ENCODE measurements at places on chromosomes 16 and 17. TPM values are rescaled to one million over a fixed set of nuclear protein-coding genes. Genes with fewer than 3 reads are reported as not detected.

The NKD1 gene
- 0.18 TPM for total RNA-seq

The GDPD3 gene
- total RNA-seq = 2.5 TPM

The EZH1 gene
- total RNA-seq = 17.7 TPM

The ZFPM1 gene
- 3.9 TPM for total RNA-seq

The RAMP2 gene
- 1.1 TPM for total RNA-seq

The CEMP1 gene
- total RNA-seq = not detected

The UNK gene
- 32.1 TPM for total RNA-seq

The CA7 gene
- total RNA-seq = not detected

The CCL4 gene
- 0.51 TPM for total RNA-seq

The C16orf46 gene
- 1.2 TPM for total RNA-seq

The SRCIN1 gene
- total RNA-seq = 12.8 TPM

The KIAA0753 gene
- 13.0 TPM for total RNA-seq

The IL32 gene
- 17.1 TPM for total RNA-seq

The SULT1A4 gene
- 1.2 TPM for total RNA-seq

The TRAP1 gene
- total RNA-seq = 137 TPM

The TMEM238L gene
- not detected for total RNA-seq

The SLC52A1 gene
- total RNA-seq = 0.54 TPM

The FBRS gene
- 103 TPM for total RNA-seq

The DNASE1L2 gene
- 4.4 TPM for total RNA-seq

The SNX20 gene
- 0.10 TPM for total RNA-seq

The SLC5A10 gene
- not detected for total RNA-seq

The MYH1 gene
- not detected for total RNA-seq

The SCIMP gene
- not detected for total RNA-seq

The TGFB1I1 gene
- 32.5 TPM for total RNA-seq

The ERN2 gene
- total RNA-seq = not detected

The ARL5C gene
- not detected for total RNA-seq

The SNX11 gene
- total RNA-seq = 28.1 TPM

The TOP2A gene
- 230 TPM for total RNA-seq

The ARHGAP44 gene
- total RNA-seq = 0.80 TPM

The FA2H gene
- 0.15 TPM for total RNA-seq

The HS3ST3A1 gene
- total RNA-seq = 0.31 TPM

The SLC2A4 gene
- total RNA-seq = 0.31 TPM

The CSF3 gene
- not detected for total RNA-seq

The TMEM235 gene
- not detected for total RNA-seq

The TMEM11 gene
- 23.4 TPM for total RNA-seq

The BRIP1 gene
- 9.4 TPM for total RNA-seq

The IL17C gene
- total RNA-seq = not detected

The C1QTNF8 gene
- total RNA-seq = 0.39 TPM

The NMT1 gene
- total RNA-seq = 105 TPM

The WNT9B gene
- not detected for total RNA-seq

The KDM6B gene
- total RNA-seq = 19.9 TPM

The IGF2BP1 gene
- total RNA-seq = 109 TPM

The NUDT21 gene
- total RNA-seq = 97.6 TPM

The CA4 gene
- total RNA-seq = 1.4 TPM

The TMEM170A gene
- total RNA-seq = 19.0 TPM

The OR1F1 gene
- 0.26 TPM for total RNA-seq

The PLEKHG4 gene
- total RNA-seq = 6.7 TPM

The CES3 gene
- not detected for total RNA-seq

Measured in Panc1 (cell line).